ENCODE measurements at places on chromosomes 12 and 14. TPM values are rescaled to one million over a fixed set of nuclear protein-coding genes. Genes with fewer than 3 reads are reported as not detected.

The PRPF40B gene
- polyA plus RNA-seq, result 2.3 TPM

DNA sequence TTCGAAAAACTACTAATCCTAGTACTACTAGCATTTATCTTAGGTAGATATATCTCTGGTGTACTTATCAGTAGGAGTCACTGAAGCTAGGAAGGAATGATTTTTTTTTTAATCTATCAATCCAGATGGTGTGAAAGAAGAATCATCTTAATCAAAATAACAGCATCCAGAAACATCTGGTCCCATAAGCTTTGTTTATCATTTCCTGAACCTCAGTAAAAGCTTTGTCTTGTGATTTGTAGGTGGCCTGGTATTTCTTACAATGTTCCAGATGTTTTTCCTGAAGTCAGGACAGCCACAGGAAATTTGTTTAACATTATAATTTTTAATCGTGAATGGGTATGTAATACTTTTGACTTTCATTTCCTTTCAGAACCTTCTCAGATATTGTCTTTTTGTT is 28.0 kb upstream of the LUM start:
- no peak overlapping the region for H3K4me3 ChIP-seq
- H3K27ac ChIP-seq, result no peak overlapping the region
- H3K4me1 ChIP-seq, result no peaks in the 10 kb centered on the region
- no peaks in the 10 kb centered on the region for H3K36me3 ChIP-seq
- no peak for DNase-seq

DNA sequence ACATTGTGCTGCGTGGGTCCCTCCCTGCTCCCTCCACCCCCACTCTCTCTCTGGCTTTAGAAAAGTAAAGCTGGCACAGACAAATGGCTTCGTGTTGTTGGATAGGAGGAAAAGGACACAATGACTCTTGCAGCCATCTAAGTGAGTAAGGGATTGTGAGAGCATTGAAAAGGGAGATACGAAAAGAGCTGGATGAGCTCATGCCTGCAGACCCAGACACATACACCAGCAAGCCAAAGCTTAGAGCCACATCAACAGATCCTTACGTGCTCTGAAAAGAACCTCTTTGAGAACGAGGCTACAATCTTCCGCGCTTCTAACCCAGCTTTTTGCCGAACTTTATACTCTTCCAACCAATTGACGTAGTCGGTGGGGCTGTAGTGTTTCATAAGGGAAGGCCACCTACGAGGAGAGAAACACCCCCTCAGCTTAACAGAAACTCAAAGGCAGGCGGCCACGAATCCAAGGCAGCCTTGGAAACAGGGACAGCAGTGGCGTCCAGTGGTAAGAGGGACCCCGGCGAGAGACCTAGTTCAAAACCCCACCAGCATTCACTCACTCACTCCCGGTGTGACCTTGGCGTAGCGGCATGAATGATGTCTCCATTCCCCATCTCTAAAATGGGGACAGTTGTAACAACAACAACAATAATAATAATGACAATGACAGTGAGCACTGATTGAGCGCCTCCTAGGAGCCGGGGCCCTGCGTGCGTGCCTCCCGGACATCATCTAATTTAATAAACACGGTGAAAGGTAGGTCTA is 1.1 kb downstream of the FBXO21 start:
- peak overlapping the region; percentile 89 for H3K4me3 ChIP-seq
- no peak for DNase-seq
- peaks cover 35% of the 10 kb centered on the region for H3K36me3 ChIP-seq
- H3K4me1 ChIP-seq, result peaks cover 11% of the 10 kb centered on the region
- H3K27ac ChIP-seq, result peak overlapping the region; percentile 96

- DNase-seq, result no peak
- H3K4me1 ChIP-seq, result peaks cover 51% of the 10 kb centered on the region
- peak overlapping the region; percentile 23 for H3K4me3 ChIP-seq
- H3K27ac ChIP-seq, result no peak overlapping the region
- H3K36me3 ChIP-seq, result no peaks in the 10 kb centered on the region
- no peaks in the 10 kb centered on the region for H3K27me3 ChIP-seq
These were observed 2.9 kb downstream of the SLC15A4 start for GRCh38 chr12:128820723-128821432.

DNA sequence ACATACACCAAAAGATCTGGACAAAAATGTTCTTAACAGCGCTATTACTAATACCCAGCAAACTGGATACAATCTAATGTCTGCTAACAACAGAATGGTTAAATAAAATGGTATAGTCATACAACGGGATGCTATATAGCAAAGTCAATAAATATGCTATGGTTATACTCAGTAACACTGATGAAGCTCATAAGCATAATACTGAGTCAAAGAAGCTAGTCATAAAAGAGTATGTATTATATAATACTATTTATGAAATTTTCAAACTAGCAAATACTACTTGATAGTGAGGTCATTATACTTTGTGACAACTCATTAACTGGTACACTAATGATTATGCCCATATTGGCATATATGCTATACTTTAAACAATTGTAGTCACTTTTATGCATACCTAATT is 7.4 kb downstream of the ABCD2 start:
- peaks cover 23% of the 10 kb centered on the region for H3K4me1 ChIP-seq
- no peak for DNase-seq
- H3K36me3 ChIP-seq, result peaks cover 35% of the 10 kb centered on the region
- H3K27me3 ChIP-seq, result no peaks in the 10 kb centered on the region
- no peak overlapping the region for H3K4me3 ChIP-seq
- H3K27ac ChIP-seq, result peak overlapping the region; percentile 69

DNA sequence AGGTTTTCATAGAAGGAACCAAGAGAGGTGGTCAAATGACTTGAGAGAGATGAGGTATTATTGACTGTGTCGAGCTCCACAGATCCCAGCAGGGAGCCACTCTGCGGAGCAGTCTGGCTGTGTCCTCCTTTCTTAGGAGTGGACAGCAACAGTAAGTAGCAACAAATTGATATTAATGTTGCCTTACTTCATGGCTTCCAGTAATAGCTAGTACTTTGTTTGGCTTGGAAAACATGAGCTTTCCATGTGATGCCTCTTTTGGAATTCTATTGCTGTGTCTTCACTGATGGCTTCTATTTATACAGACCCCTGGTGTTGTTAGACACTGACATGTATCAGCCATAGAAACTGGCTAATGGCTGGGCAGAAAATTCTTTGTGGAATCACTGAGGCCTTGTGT is 531.2 kb upstream of the CCDC196 start:
- H3K4me1 ChIP-seq, result peaks cover 32% of the 10 kb centered on the region
- no peaks in the 10 kb centered on the region for H3K27me3 ChIP-seq
- no peaks in the 10 kb centered on the region for H3K36me3 ChIP-seq
- H3K27ac ChIP-seq, result no peak overlapping the region
- H3K4me3 ChIP-seq, result no peak overlapping the region

All from naive thymus-derived CD8-positive, alpha-beta T cell (primary cell).